Activated T-helper 1 cell treated with anti-CD3 and anti-CD28 coated beads, Interleukin-12 subunit alpha, Interleukin-12 subunit beta, Interleukin-2, Interleukin-4 antibody, amounts not matched to agents 30 ng/mL and 10 ng/mL and 1 ng/mL, durations not matched to agents 14 hours and 24 hours and 36 hours (primary cell): ENCODE measurements at places on chromosomes 4 and X. TPM values are rescaled to one million over a fixed set of nuclear protein-coding genes. Genes with fewer than 3 reads are reported as not detected.

- no peak for DNase-seq
- no peaks in the 10 kb centered on the region for H3K4me1 ChIP-seq
- H3K36me3 ChIP-seq, result no peaks in the 10 kb centered on the region
- H3K4me3 ChIP-seq, result no peak overlapping the region
- H3K27ac ChIP-seq, result no peak overlapping the region
Observed at GRCh38 chr4:8586246-8586645, 6.1 kb downstream of the GPR78 start.

DNA sequence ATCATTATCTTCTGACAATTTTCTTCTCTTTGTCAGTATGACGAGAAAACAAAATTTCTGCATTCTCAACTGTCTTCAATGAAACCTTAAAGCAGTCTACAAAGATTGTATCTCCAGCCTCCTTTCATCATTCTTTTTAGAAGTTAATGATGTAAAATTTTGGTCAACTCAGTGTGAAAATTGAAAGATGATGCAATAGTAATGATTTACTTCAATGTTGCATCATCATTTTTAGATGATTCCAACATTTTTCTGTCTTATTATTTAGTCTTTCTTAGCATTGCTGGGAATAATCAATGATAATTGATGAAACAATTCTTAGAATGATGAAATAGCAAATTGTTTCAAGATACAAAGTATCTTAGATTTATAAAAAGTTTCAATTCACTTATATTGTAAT lies 372.7 kb downstream of the C4orf33 start:
- DNase-seq, result no peak
- no peaks in the 10 kb centered on the region for H3K4me1 ChIP-seq
- no peaks in the 10 kb centered on the region for H3K27me3 ChIP-seq
- H3K27ac ChIP-seq, result no peak overlapping the region

GRCh38 chr4:174828845-174829701 lies at the start of gene GLRA3:
Gene GLRA3 (minus strand): TSS chr4:174829247. CDS start chr4:174828811, 436 bp downstream.
- no peaks in the 10 kb centered on the region for H3K36me3 ChIP-seq
- DNase-seq, result no peak
- peaks cover 8% of the 10 kb centered on the region for H3K27me3 ChIP-seq
- no peak within 1 kb of the TSS for H3K4me3 ChIP-seq

- no peak overlapping the region for H3K27ac ChIP-seq
- H3K4me3 ChIP-seq, result no peak overlapping the region
- no peaks in the 10 kb centered on the region for H3K36me3 ChIP-seq
- no peak for DNase-seq
- H3K4me1 ChIP-seq, result peaks cover 12% of the 10 kb centered on the region
- H3K27me3 ChIP-seq, result no peaks in the 10 kb centered on the region
Observed at GRCh38 chr4:55311792-55312488, 34.1 kb upstream of the SRD5A3 start.

DNA sequence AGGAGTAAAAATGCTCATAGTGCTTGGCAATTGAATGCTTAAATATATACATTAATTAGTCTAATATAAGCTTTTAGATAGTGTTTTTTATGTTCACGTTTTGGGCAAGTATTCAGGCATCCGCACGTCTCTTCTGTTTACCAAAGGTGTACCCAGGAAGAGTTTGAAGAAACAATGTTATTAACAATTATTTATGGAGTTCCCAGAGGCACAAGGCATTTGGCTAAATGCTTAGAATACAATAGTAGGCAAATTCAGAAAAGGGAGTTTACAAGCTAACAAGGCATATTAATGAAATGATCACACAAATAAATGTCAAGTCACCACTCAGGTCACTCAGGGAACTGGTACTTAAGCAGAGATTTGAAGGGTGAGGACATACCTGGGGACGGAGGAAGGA lies 294.8 kb downstream of the TENM3 start:
- no peak for DNase-seq
- peaks cover 1% of the 10 kb centered on the region for H3K27me3 ChIP-seq

GRCh38 chr4:38179690-38180377 lies 219.6 kb downstream of the PTTG2 start:
- H3K4me3 ChIP-seq, result no peak overlapping the region
- H3K27ac ChIP-seq, result no peak overlapping the region
- DNase-seq, result peak; percentile 59
- peaks cover 11% of the 10 kb centered on the region for H3K27me3 ChIP-seq
- H3K4me1 ChIP-seq, result peaks cover 54% of the 10 kb centered on the region

- no peaks in the 10 kb centered on the region for H3K27me3 ChIP-seq
- no peaks in the 10 kb centered on the region for H3K36me3 ChIP-seq
- DNase-seq, result no peak
- no peak within 1 kb of the TSS for H3K27ac ChIP-seq
- H3K4me3 ChIP-seq, result no peak within 1 kb of the TSS
Observed at GRCh38 chrX:26138274-26138673, at the start of gene MAGEB18. Gene MAGEB18 (plus strand): TSS chrX:26138343. CDS start chrX:26138986, 643 bp downstream.

GRCh38 chr4:157918036-157918832 lies 254.6 kb downstream of the GASK1B start:
- DNase-seq, result no peak
- H3K27me3 ChIP-seq, result no peaks in the 10 kb centered on the region
- H3K4me3 ChIP-seq, result no peak overlapping the region
- H3K27ac ChIP-seq, result no peak overlapping the region

DNA sequence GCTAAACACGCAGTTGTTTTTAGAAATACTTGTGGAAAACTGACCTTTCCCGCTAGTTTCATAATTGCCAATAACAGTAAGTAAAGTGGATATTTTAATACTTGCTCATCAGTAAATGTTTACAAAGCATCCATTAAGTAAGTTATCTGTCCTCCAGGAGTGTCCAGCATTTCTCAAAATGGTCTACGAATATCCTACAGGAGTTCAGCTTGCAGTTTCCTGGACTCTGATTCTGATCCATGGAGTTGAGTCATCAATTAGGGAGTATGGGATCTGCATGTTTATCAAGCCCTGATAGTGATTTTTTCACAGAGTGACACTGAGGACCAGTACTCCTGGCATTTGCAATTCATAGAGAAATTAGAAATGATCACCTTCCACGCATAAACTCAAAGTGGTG lies 325.2 kb upstream of the AADAT start:
- no peak for DNase-seq
- H3K36me3 ChIP-seq, result no peaks in the 10 kb centered on the region
- no peak overlapping the region for H3K4me3 ChIP-seq
- H3K4me1 ChIP-seq, result no peaks in the 10 kb centered on the region

- peak overlapping the region; percentile 77 for H3K4me3 ChIP-seq
- DNase-seq, result no peak
- H3K27ac ChIP-seq, result no peak overlapping the region
Observed at GRCh38 chr4:10461850-10462400, 4.7 kb upstream of the ZNF518B start.

GRCh38 chr4:137649711-137650450 lies 117.6 kb upstream of the PCDH18 start:
- no peak for DNase-seq
- no peaks in the 10 kb centered on the region for H3K27me3 ChIP-seq
- H3K4me3 ChIP-seq, result no peak overlapping the region
- H3K27ac ChIP-seq, result no peak overlapping the region
- no peaks in the 10 kb centered on the region for H3K36me3 ChIP-seq

DNA sequence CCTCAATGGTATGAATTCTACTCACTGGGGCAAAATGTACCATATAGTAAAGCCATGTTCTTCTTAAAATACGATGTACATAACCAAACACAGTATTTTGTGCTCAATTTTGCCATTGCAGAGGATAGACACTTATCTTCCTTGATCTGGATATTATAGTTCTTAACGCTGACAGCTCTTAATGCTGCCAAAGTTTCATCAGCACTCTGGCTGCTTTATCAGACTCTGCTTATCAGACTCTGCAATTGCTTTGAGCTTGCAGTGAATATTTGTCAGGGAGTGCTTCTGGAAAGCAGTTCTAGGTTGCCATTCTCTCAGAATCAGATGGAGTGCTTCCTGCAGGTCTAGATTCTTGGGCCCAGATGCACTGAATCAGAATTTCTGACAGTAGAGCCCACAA lies 863.1 kb downstream of the CCSER1 start:
- H3K36me3 ChIP-seq, result no peaks in the 10 kb centered on the region
- H3K27me3 ChIP-seq, result no peaks in the 10 kb centered on the region
- H3K4me3 ChIP-seq, result no peak overlapping the region

GRCh38 chrX:17030580-17031270 lies 84.3 kb downstream of the REPS2 start:
- H3K27ac ChIP-seq, result no peak overlapping the region
- H3K27me3 ChIP-seq, result peaks cover 2% of the 10 kb centered on the region
- no peak overlapping the region for H3K4me3 ChIP-seq
- H3K36me3 ChIP-seq, result no peaks in the 10 kb centered on the region

DNA sequence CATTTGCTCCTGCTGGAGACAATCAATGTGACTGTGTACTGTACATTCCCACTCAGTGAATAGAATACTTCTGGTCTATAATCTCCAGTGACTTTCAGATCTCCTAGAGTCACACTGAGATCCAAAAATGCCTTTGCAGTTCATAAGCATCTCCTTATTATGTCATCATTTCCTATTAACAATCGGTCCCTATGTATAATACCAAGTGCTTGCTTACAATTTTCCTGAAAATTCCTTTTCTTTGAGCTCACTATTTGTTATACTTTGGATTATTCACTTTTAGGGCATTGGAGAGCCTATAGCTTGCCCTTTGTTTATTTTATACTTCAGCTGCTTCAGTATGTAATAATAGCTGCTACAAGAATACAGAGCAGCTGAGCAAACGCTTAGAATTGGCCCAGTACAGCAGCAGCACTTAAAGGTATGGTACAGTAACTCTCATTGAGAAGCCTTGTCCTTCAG lies 313.0 kb downstream of the DCTD start:
- H3K4me3 ChIP-seq, result no peak overlapping the region
- no peak for DNase-seq
- H3K27me3 ChIP-seq, result no peaks in the 10 kb centered on the region
- no peak overlapping the region for H3K27ac ChIP-seq

- no peak for DNase-seq
- H3K36me3 ChIP-seq, result peaks cover 22% of the 10 kb centered on the region
- H3K27me3 ChIP-seq, result no peaks in the 10 kb centered on the region
- H3K4me3 ChIP-seq, result no peak overlapping the region
- no peak overlapping the region for H3K27ac ChIP-seq
- peaks cover 29% of the 10 kb centered on the region for H3K4me1 ChIP-seq
Observed at GRCh38 chrX:135543924-135544323, 23.5 kb downstream of the INTS6L start.

GRCh38 chrX:104253567-104254441 lies 929 bp downstream of the ESX1 start:
- H3K4me3 ChIP-seq, result peak overlapping the region; percentile 42
- peaks cover 4% of the 10 kb centered on the region for H3K4me1 ChIP-seq
- no peak overlapping the region for H3K27ac ChIP-seq
- no peak for DNase-seq
- no peaks in the 10 kb centered on the region for H3K36me3 ChIP-seq
- H3K27me3 ChIP-seq, result peaks cover 25% of the 10 kb centered on the region

- peaks cover 27% of the 10 kb centered on the region for H3K36me3 ChIP-seq
- no peak for DNase-seq
- peaks cover 5% of the 10 kb centered on the region for H3K4me1 ChIP-seq
- H3K27me3 ChIP-seq, result no peaks in the 10 kb centered on the region
- no peak overlapping the region for H3K27ac ChIP-seq
Observed at GRCh38 chr4:6612961-6613675, 27.4 kb upstream of the MRFAP1 start.

- no peak for DNase-seq
- H3K27me3 ChIP-seq, result peaks cover 2% of the 10 kb centered on the region
- no peak overlapping the region for H3K4me3 ChIP-seq
- no peaks in the 10 kb centered on the region for H3K36me3 ChIP-seq
- peaks cover 32% of the 10 kb centered on the region for H3K4me1 ChIP-seq
- H3K27ac ChIP-seq, result no peak overlapping the region
Observed at GRCh38 chr4:147787204-147787603, 55.3 kb downstream of the ARHGAP10 start.

- DNase-seq, result no peak
- no peaks in the 10 kb centered on the region for H3K36me3 ChIP-seq
- no peak overlapping the region for H3K27ac ChIP-seq
- H3K4me1 ChIP-seq, result no peaks in the 10 kb centered on the region
Observed at GRCh38 chrX:128216364-128216763, 164.2 kb upstream of the ACTRT1 start.

DNA sequence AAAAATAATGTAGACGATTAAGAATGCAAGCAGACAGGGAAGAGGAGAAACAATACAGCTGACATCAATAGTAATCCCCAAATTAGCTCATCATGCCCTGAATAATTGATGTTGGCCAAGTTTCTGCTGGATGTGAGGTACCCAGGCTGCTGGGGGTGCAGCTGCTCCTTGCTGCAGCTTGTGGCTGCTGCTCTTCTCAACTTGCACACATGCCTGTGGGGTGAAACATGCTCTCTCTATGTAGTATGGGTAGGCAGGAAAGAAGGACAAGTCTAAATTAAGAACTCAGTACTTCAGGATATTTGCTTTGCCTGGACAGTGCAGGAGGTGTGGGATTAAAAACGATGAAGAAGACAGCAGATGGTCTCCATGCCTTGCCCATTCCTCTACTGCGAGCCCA lies 16.7 kb downstream of the EDA2R start:
- H3K27ac ChIP-seq, result no peak overlapping the region
- H3K4me3 ChIP-seq, result no peak overlapping the region
- no peaks in the 10 kb centered on the region for H3K36me3 ChIP-seq
- DNase-seq, result no peak
- no peaks in the 10 kb centered on the region for H3K27me3 ChIP-seq

DNA sequence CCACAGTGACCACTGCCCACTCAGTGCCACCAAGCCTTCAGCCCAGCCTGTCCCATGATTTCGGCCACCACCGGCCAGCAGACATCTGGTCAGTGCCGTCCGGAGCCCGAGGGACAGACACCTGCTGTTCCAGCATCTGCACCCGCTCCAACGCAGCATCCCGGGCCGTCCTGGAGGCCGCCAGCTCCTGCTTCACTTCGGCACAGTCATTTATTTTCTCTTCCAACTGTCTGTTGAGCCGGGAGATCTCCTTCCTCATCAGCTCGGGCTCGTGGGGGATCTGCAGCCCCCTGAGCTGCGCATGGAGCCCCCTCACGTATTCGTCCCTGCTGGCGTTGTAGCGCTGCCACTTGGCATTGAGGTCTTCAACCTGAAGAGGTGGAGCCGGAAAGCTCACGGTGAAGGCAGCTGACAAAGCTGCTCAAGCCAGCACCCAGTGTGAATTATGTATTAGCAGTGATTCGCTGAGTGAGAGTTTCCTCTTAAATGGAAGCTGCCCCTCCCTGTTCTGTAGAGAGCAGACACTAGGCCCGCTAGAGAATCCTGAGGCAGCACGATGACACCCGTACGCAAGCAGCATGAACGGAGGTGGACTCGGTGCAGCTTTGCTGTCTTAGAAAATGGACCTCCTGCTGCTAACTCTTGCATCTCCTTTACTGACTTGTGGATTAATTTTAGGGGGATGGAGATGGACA lies 11.4 kb downstream of the TNIP2 start:
- H3K27ac ChIP-seq, result peak overlapping the region; percentile 96
- H3K27me3 ChIP-seq, result no peaks in the 10 kb centered on the region
- no peak for DNase-seq
- H3K36me3 ChIP-seq, result peaks cover 64% of the 10 kb centered on the region
- H3K4me1 ChIP-seq, result peaks cover 53% of the 10 kb centered on the region

The CXXC4 gene
- not detected in 2 replicates for total RNA-seq

The PABPC4L gene
- total RNA-seq, result not detected in 2 replicates

The ATP1B4 gene
- not detected in 2 replicates for total RNA-seq

The HEPH gene
- total RNA-seq, result not detected in 2 replicates

The ELOVL6 gene
- total RNA-seq, result 17.0 and 19.1 TPM in 2 replicates

The GPR34 gene
- total RNA-seq, result 0.66 and 1.2 TPM in 2 replicates

The TMSB15A gene
- not detected in 2 replicates for total RNA-seq

The CCKAR gene
- total RNA-seq, result not detected in 2 replicates

The DCX gene
- not detected in 2 replicates for total RNA-seq

The ITIH6 gene
- total RNA-seq, result not detected in 2 replicates

The WDFY3 gene
- total RNA-seq, result 0.39 and 1.1 TPM in 2 replicates
